ENCODE measurements at places on chromosomes 3 and 15. TPM values are rescaled to one million over a fixed set of nuclear protein-coding genes. Genes with fewer than 3 reads are reported as not detected.

Gene NR2E3
- total RNA-seq, result not detected

Gene EPHB1
- total RNA-seq, result 0.29 TPM

Gene IL17RE
- not detected for total RNA-seq

Gene PRR23C
- not detected for total RNA-seq
